ENCODE measurements at places on chromosomes 12 and 14. TPM values are rescaled to one million over a fixed set of nuclear protein-coding genes. Genes with fewer than 3 reads are reported as not detected.
A peak's percentile ranks its signal among the peaks of the same experiment; 100 is the strongest.

DNA sequence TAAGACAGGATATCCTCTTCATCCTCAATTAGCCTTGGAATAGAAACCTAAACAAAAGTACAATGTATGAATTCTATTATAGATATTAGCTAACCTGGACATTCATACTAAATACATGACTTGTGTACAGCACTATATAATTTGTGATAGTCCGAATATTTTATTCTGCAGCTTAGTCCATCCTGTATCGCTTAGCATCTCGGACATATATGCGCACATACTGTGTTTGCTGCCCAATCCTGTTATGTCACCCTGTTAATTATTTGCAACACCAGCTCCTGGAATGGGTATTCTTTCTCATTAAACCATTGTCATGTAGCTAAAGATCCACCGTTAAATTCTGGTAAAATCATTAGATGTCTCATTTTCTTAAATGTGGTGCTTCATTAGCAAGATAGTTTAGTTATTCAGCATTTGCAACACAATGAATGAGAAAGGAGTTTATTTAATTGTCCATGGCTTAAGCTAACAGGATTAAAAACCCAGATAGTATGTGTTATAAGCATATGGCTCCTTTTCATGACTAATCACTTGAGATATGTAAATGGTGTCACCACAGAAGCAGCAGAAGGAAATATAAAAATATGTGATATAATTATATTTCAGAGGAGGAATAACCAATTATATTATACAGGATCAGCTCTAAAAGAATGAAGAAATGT is 156.0 kb upstream of the ARHGAP5 start:
- DNase-seq, result no peak

Gene DLST
- 40.8 TPM for total RNA-seq

- no peak for DNase-seq
Measured at GRCh38 chr12:109923481-109924245, 23.6 kb downstream of the TCHP start.

Gene CLEC4D
- not detected for total RNA-seq

DNA sequence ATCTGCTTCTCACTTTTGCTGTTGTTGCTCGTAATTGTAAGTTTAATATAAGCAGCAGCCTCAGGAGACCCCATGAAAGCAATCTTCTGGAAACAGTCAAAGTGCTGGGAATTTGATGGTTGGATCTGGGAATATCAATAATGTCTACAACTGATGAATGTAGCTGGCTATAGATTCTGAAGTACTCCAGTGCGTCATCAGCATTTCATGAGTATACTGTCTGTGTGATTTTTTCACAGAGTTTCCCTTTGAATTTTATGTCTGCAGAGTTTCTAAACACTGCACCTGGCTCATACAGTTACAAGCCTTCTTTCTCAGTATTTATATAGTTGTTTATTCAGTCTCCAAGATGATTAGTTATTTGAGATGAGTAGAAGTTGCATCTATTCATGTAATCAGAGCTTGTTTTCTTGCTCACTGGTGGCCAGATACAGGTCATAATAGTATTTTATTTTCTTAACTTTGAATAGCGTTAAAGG is 222.3 kb downstream of the RAD51B start:
- no peak for DNase-seq

GRCh38 chr14:103085106-103086091 is 1.4 kb downstream of the LBHD2 start:
- DNase-seq, result no peak

- DNase-seq, result peak; percentile 58
Measured at GRCh38 chr14:59305231-59305630, 116.8 kb downstream of the DAAM1 start.

GRCh38 chr12:95836185-95836609 is 22.6 kb upstream of the SNRPF start:
- peak; percentile 40 for DNase-seq

- no peak for DNase-seq
Measured at GRCh38 chr14:69087061-69087461, 65.9 kb downstream of the DCAF5 start.

Gene CLEC7A
- total RNA-seq, result not detected

Gene KRT6C
- total RNA-seq, result not detected
